ENCODE measurements at places on chromosomes 5 and 9.

- DNase-seq: no peak
Observed at GRCh38 chr9:104772714-104773510, 9.0 kb downstream of the NIPSNAP3B start.

GRCh38 chr9:114759512-114760341 is 46.1 kb downstream of the TNFSF15 start:
- DNase-seq: no peak

- DNase-seq: no peak
Observed at GRCh38 chr5:135444881-135445280, 2.3 kb downstream of the DCANP1 start.

DNA sequence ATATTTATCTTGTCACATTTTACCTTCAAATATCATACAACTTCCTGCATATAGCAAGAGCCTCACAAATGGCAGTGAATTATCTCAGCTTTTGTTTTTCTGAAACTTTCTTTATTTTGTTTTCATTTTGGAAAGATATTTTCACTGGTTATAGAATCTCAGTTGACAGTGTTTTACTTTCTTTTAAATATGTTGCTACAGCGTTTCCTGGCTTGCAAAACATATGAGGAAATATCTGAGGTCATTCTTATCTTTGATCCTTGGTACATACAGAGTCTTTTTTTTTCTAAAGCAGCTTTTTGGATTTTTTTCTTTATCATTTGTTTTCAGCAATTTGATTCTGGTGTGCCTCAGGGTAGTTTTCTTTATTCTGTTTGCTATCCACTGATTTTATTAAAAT is 77.6 kb upstream of the CEP78 start:
- DNase-seq: no peak

GRCh38 chr5:106860398-106861044 is 810.2 kb downstream of the EFNA5 start:
- no peak for DNase-seq

DNA sequence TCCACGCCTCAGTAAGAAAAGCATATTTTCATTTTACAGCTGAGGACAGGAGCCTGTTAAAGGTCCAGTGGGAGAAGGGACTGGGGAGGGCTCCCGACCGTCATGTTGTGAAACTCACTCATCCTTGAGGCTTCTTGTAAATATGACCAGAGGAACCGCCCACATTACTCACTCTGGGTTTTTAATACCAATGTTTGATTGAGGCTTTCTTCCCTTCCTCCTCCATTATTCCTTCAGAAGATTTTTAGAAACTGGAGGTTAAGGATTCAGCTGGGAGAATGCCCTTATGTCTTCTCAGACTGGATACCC is 61.4 kb upstream of the GLRX start:
- no peak for DNase-seq

GRCh38 chr9:114908805-114909448 is 21.5 kb downstream of the TNFSF8 start:
- no peak for DNase-seq

DNA sequence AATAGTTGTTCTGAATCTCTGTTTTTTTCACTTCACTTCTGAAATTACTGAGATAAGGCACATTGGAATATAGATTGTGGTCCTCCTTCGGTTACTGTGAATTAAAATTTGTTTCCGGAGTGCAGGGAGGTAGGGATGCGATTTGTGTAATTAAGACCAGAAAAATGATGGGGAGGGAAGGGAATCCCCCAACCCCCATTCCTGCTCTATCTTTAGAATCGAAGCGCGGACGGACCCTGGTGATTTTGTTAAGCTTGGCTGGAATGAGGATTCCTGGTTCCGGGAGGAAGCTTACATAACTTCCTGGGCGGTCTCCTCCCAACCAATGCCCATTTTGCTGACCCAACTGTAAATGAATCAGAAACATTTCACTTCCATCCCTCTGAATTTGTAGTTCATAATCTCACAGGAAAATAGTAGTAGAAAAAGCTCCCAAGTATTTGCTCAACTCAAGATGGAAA is 220.1 kb upstream of the MSX2 start:
- DNase-seq: no peak

DNA sequence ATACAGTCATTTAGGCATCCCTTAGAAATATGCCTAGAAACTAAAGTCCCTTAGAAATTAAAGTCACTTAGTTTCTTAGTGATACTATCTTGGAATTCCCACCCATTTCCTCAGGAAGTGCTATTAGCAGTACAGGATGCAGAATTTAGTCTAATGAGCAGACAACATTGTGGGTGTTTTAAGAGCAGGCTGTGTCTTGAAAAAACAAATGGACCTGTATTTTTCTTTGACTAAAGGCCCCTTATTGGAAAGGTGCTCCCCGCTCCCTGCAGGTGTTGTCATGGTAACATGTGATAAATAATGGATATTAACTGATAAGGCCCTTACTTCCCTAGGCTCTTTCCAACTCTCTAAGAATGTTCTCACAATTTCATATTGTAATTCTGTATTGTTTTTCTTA is 38.8 kb upstream of the STARD4 start:
- DNase-seq: no peak

GRCh38 chr9:21505425-21506179 is 23.5 kb upstream of the IFNE start:
- no peak for DNase-seq

- no peak for DNase-seq
Observed at GRCh38 chr5:176636426-176636825, 6.0 kb downstream of the EIF4E1B start.

GRCh38 chr9:16960084-16960483 is 89.6 kb upstream of the BNC2 start:
- no peak for DNase-seq

DNA sequence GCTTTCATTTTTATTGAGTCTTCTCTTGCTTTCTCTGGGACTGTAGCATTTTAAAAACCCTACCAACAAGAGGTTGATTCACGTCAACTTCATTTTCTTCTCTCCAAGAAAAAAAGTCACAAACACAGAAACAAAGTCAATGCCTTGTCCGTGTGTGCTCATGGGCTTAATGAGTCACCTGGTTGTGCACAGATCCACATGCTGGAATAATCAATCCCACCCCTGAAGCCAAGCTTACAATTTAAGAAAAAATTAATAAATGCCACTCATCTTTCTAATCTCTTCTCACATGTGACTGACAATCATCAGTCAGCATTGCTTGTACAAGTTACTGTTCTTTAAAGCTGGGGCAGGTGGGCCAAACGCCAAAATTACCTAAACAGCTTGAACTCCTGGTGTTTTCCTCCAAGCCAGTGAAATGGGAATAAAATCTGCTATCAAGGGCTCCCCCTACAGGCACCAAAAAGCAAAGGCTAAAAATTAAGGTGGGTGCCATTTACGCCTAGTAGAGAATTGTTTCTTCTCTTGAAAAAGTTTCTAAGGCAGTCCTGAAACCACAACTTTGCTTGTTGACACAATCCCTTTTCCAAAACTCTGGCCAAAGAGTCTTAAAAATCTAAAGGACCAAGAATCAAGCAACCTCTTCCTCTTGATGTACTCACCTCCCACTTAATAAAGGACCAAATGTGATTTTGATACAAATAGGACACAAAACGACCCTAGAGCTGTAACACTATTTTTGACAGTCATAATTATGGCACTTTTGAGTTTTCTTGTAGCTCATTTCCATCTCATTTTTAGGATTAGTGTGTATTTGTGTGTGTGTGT is 21.3 kb downstream of the TRMO start:
- no peak for DNase-seq

DNA sequence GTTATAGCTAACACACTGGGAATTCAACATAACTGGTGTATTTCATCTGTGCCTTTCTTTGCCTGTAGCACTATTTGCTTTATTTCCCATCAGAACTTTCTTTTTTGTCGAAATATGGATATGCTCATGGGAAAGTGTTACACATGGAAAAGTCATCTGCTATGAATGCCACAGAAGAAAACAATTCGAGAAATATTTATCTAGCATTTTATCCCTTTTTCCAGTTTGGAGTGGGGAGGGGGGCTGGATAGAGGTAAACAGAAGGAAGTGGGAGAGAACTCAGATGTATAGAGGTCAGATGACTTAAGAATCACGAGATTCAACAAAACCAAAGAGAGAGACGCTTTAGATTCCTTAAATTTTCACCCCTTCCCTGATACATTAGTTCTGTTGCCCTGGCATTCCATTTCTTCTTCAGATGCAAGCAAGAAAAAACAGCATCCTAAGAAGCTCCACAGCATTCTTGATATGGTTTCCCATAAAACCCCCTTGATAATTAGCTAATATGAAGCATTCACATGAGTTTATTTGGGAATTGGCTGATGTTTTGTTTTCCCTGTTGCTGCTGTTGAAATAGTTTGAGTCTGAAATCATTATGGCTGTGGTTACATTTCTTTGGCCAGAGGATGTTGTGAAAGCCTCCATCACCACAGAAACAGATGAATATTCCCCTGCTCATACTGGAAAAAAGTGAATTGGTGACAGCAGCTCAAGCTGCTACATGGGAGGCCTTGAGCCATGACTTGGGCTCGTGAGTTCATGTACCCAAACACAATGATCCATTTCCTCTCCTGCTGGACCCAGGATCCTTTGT is 335.8 kb upstream of the DAB2 start:
- DNase-seq: no peak

DNA sequence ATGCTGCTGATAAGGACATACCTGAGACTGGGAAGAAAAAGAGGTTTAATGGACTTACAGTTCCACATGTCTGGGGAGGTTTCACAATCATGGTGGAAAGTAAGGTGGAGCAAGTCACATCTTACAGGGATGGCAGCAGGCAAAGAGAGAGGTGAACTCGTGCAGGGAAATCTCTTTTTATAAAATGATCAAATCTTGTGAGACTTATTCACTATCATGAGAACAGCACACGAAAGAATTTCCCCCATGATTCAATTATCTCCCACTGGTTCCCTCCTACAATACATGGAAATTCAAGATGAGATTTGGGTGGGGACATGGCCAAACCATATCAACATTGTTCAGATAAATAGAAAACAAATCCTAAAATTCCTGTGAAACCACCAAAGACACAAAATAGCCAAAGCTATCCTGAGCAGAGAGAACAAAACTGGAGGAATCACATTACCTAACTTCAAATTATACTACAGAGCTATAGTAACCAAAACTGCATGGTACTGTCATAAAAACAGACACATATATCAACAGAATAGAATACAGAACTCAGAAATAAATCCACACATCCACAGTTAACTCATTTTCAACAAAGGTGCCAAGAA is 230.5 kb upstream of the TRIM32 start:
- DNase-seq: no peak

DNA sequence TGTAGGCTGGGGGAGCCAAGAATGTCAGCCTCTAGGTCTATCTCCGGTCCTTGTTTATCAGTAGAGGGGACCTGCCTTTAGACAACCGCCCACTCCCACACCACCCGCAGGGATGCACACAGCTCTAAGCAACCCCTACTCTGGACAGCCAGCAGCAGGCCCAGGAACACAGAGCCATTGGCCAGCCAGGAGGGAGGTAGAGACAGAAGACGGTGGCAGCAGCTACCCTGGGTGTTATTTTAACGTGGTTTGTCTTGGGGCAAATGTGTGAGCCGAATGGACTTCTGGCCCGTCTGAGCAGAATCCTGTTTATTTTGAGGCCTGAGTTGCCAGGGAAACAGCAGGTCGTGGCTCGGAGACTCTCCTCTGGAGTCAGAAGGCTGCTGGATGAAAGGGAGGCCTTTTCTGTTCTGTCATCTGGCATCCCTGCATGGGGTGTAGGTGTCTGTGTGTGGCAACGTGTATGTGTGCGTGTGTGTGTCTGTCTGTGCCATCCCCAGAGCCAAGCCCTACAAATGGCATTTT is 382 bp upstream of the FGF1 start:
- no peak for DNase-seq

GRCh38 chr5:40191150-40191549 is 488.6 kb upstream of the PTGER4 start:
- no peak for DNase-seq

GRCh38 chr5:180135128-180135955 is 63.8 kb upstream of the RNF130 start:
- DNase-seq: no peak

- no peak for DNase-seq
Observed at GRCh38 chr9:35906923-35907699, 1.1 kb downstream of the HRCT1 start.

DNA sequence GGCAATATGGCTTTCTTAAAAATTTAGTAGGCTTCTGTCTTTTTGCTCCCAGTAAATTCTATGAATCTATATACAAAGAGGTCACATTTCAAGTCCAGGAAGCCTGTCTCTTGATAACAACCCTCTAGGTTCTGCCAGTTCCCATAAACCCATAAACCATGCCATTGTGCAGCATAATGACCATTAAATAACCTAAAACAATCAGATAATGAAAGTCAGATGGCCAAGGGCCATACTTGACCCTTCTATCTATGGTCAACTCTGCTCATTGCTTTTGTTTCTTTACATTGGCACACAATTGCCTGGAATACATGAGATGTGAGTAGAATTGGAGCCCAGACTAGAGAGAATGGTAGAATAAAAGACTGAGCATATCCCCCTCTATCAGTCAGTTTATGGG is 305.4 kb upstream of the KIF2A start:
- DNase-seq: no peak

- DNase-seq: peak; percentile 83
Observed at GRCh38 chr5:109921735-109922380, 232.1 kb downstream of the MAN2A1 start.

DNA sequence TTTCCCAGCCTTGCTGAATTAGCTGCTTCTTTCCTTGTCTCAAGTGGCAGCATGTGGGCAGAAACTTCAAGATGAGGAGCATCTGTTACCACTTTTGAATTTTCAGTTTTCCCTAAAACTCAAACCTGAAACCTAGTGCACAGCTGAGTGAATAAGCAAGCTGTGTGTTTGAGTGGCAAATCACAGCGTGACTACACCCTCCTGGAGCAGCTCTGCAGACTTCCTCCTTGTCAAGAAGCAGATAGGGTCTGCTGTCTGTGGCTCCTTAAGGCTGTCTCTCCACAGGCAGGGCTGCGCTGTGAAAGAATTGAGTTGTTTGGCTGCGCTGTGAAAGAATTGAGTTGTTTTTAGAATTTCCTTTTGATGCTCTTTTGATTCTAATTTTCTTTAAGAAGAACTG is 179.7 kb upstream of the HAPLN1 start:
- no peak for DNase-seq

- DNase-seq: no peak
Observed at GRCh38 chr9:90593646-90594045, 49.0 kb downstream of the DIRAS2 start.

GRCh38 chr5:52560366-52560765 is 227.3 kb upstream of the ITGA1 start:
- DNase-seq: no peak

GRCh38 chr5:149596712-149597111 is 15.4 kb downstream of the ARHGEF37 start:
- DNase-seq: no peak

- DNase-seq: no peak
Observed at GRCh38 chr9:8703904-8704303, 904.3 kb upstream of the DMAC1 start.

Data from T-helper 1 cell (primary cell).